ENCODE measurements at places on chromosomes 3 and 15.

DNA sequence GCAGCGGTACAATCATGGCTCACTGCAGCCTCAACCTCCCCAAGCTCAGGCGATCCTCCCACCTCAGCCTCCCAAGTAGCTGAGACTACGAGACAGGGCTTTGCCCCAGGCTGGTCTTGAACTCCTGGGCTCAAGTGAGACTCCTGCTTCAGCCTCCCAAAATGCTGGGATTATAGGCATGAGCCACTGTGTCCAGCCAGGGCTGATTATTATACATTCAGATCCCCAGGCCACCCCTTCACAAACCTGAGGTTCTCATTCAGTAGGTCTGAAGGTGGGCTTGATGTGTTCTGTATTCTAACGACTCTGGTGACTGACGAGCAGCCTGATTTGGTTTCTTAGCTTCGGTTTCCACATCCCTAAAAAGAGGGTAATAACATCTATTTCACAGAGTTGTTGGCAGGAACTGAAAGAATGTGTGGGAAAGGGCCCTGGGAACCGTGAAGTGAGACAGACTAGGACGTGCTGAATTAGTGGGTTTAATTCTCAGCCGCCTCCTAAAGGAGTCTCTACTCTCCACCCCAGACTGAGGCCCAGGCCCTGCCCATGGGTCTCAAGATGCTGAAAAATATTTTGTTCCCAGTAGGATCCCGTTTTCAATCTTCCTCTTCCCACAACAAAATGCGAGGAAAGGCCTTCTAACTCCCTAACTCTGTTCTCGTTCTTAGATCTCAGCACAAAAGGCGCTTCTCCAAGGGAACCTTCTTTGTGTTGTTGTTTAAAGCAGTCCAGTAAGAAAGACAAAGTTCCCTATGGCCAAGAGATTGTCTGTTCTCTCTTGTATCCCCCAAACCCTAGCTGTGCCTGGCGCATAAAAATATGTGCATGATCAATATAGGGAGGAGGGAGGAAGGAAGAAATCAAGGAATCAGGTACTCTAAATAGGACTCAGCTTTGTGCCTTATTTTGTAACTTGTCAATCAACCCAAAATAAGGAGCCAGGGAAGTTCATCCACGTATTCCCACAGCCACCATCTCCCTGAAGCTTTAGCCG lies 210.0 kb upstream of the TOPAZ1 start:
- no peak for DNase-seq

GRCh38 chr3:43723121-43723734 lies 32.5 kb downstream of the ABHD5 start:
- no peak for DNase-seq

- no peak for DNase-seq
Measured at GRCh38 chr3:171234298-171235010, 207.9 kb upstream of the SLC2A2 start.

DNA sequence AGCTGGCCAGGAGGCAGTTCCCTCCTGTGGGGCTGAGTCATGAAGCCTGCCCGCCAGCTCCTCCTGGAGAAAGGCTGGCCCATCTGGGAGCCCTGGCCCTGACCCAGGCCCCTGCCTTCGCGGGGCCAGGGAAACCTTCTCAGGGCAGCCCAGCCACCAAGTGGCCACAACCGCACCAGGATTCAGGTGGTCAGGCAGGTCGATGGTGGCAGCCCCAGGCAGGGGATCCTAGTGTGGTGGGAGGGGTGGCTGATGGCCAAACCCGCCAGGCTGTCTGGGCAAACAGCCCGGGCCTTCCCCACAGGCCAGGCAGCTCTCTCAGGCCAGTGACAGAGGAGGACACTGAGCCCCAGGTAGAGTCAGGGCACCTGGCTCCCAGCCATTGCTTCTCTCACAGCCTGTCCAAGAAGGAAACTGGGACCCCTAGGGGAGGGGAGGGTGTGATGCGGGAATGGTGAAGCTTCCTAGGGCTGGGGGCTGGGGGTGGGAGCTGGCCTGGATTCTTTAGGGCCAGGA lies 1.2 kb downstream of the TWF2 start:
- no peak for DNase-seq

DNA sequence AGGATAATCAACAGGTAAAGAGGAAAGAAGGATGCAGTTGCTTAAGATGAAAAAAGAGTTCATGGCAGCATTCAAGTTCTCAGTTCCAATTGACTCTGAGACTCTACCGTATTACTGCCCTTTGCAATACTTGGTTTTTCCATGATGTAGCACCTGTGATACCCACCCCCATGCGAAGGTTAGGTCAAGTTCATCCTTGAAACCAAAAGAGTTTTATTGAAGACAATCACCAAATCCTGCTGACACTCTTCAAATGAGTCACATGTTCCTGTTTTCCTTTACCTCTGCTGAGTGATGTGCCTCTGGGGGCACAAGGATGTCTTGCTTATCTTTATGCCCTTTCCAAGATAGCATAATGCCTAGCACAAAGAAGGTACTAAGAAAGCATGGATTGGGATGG lies 111.3 kb upstream of the SLC7A14 start:
- no peak for DNase-seq

- DNase-seq, result no peak
Measured at GRCh38 chr3:28835751-28836150, 445.1 kb upstream of the RBMS3 start.

DNA sequence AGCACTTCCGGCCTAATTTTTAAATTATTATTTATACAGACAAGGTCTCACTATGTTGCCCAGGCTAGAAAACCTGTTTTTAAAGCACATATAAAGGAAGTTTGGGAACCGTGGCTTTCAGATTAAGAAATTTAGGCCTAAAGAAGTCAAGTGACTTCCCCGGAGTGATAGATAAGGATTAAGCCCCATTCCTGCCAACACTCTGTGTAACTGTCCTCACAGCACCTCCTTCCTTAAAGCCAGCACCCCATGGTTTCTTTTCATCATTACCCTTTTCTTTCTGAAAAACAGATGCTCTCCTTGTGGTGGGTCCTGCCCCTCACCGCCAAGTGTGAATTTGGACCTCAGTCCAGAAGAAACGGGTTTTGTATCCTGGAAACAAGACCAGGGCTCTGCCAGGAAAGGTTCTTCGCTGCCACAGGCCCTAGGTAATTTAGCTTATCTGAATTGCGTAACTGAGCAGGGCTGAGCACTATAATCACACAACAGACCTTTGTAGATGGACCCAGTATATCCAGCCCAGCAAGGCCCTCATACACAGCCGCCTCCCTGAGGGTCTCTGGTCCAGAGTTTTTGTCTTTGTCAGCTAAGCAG lies 231.3 kb downstream of the PLCL2 start:
- no peak for DNase-seq

- DNase-seq, result no peak
Measured at GRCh38 chr3:39108200-39108710, 775 bp downstream of the TTC21A start.

- DNase-seq, result no peak
Measured at GRCh38 chr3:174098746-174099145, 701.2 kb downstream of the NLGN1 start.

DNA sequence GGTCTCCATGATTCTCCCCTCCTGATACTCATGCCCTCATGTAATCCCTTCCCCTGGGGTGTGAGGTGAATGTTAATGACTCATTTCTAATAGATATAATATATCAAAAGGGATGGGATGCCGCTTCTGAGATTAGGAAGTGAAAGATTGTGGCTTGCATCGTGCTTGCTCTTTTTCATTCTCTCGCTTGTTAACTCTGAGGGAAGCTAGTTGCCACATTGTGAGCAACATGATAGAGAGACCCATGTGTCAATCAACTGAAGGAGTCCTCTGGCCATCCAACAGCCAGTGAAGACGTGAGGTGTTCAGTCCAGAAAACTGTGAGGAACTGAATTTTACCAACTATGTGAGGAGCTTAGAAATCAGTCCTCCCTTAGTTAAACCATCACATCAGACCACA lies 28.9 kb upstream of the DRD3 start:
- DNase-seq, result no peak

DNA sequence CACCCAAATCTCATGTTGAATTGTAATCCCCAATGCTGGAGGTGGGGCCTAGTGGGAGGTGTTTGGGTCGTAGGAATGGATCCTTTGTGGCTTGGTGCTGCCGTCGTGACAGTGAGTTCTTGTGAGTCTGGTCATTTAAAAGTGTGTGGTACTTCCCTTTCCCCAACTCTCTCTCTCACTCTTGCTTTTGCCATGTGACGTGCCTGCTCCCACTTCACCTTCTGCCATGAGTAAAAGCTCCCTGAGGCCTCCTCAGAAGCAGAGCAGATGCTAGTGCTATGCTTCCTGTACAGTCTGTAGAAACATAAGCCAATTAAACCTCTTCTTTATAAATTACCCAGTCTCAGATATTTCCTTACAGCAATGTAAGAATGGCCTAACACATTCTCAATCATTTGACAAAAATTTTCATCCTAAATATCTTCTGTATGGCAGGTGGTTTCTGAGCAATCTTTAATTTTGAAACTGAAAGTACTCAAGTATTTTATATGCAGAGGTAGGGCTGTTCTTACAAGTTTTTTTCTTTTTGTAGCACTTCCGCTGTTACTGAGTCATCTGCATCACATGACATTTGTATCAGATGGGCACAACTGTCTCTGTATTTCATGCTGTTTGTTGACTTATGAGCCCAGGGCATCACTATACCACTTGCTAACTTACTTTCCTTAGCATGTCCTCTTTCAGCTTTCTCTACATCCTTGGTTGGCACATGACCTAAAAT lies 8.8 kb downstream of the RPL39L start:
- DNase-seq, result no peak

DNA sequence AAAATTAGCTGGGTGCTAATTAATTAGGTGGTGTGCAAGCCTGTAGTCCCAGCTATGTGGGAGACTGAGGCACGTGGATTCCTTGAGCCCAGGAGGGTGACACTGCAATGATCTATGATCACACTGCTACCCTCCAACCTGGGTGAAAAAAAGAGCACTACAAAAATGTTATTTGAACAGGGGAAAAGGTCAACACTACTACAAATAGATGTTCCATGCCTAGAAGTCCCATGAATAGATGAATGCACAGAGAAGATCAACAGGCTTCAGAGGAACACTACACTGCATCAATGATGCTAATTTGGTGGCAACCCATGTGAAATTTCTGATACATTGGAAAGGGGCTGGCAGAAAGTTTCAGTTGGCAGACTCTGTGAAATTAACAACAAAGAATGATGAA lies 105.4 kb upstream of the FHIT start:
- no peak for DNase-seq

DNA sequence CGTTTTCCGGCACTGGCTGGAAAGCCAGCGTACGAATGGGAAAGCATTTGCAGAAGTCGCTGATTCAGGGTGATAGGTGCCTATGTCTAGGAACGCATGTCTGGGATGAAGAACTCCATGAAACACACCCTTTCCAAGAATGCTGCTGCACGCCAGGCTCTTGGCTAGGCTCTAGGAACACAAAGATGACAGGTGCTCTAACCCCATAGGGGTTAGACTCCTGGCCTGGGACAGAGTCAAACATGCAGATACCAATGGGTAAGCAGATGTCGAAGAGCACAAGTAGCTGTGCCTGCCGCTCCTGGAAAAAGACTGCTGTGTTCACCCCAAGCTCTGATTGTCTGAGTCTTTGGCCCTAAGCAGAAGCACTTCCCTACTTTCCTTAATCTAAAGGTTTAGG lies 180.9 kb upstream of the UBE3A start:
- no peak for DNase-seq

DNA sequence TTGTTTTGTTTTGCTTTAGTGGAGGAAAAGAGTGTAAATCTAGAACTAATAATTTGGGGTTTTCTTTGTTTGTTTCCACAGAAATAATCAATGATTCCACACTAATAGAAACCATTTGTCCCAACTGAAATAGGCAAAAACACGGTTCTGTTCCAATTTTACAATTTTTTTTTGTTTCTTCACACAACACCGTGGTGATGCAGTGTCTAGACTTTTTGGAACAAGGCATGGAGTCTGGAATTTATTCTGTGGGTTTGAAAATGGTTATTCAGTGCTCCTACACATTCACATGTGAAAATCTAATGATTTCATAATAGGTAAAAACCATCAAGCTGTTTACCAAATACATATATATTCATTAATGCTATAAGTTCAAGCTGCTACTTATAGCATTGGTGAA lies 629.0 kb upstream of the TGFBR2 start:
- DNase-seq, result no peak

DNA sequence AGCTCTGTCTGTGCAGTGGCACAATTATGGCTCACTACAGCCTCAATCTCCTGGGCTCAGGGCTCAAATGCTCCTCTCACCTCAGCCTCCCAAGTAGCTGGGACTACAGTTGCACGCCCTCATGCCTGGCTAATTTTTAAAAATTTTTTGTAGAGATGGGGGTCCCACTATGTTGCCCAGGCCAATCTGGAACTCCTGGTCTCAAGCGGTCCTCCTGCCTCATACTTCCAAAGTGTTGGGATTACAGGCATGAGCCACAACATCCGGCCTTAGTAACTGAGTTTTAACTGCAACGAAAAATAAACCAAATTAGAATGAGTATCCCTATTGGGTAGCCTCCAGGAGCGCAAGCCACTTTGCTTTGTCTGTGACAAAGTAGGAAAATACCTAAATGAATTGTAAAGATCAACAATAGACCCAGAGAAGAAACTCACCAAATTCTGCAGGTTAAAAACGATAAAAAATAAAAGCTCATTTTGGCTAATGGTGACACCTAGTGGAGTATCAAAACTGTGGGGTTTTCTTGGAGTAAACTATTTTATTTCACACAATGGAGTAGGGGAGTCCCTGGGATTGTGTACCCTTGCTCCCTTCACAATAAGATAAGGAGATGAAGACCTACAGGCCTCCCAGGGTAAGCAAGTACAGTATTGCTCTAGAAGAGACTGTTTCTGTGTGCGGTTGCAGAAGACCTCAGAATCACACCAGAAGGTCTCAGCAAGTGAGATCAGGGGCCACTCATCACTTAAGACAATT lies 21.0 kb upstream of the CA12 start:
- DNase-seq, result no peak

DNA sequence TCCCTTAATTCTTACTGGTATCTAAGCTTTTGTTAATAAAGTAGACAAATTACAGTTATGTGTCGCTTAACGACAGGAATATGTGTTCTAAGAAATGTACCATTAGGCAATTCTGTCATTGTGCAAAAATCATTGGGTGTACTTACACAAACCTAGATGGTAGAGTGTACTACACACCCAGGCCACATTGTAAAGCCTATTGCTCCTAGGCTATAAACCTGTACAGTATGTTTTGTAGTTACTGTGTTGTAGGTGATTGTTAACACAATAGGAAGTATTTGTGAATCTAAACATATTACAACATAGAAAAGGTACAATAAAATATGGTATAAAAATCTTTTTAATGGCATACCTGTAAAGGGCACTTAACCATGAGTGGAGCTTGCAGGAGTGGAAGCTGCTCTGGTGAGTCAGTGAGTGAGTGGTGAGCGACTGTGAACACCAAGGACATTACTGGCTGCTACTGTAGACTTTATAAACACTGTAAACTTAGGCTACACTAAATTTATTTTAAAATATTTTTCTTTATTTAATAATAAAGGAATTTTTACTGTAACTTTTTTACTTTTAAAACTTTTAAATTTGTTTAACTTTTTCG lies 47.4 kb downstream of the FSIP1 start:
- no peak for DNase-seq
